ENCODE measurements at places on chromosomes 7 and 10. TPM values are rescaled to one million over a fixed set of nuclear protein-coding genes. Genes with fewer than 3 reads are reported as not detected.

Gene OR2A1
- polyA plus RNA-seq, result 0.51 TPM

Gene ARHGAP22
- polyA plus RNA-seq, result 1.8 TPM

Gene CALML3
- polyA plus RNA-seq, result not detected

Gene MNX1
- 0.04 TPM for polyA plus RNA-seq

Gene TMEM26
- polyA plus RNA-seq, result 7.9 TPM

Gene CACNB2
- polyA plus RNA-seq, result 2.4 TPM

Gene NCF1
- 1.5 TPM for polyA plus RNA-seq

Gene TCAF2
- polyA plus RNA-seq, result 3.3 TPM

Gene CFTR
- polyA plus RNA-seq, result 11.2 TPM

Gene CYP3A4
- 0.36 TPM for polyA plus RNA-seq

Gene NRG3
- polyA plus RNA-seq, result 14.6 TPM

Gene SLC25A28
- polyA plus RNA-seq, result 37.0 TPM

Gene GDF10
- 1.7 TPM for polyA plus RNA-seq
